ENCODE measurements at places on chromosomes 1 and 21. TPM values are rescaled to one million over a fixed set of nuclear protein-coding genes. Genes with fewer than 3 reads are reported as not detected.

LRRC53 gene
- total RNA-seq: not detected

SYT14 gene
- 6.1 TPM for total RNA-seq

UBASH3A gene
- not detected for total RNA-seq

OR2T33 gene
- not detected for total RNA-seq

NGF gene
- total RNA-seq: 12.9 TPM

FAM72C gene
- total RNA-seq: 0.61 TPM

CELA3B gene
- total RNA-seq: not detected

HEYL gene
- 1.1 TPM for total RNA-seq

IGSF8 gene
- 42.8 TPM for total RNA-seq

SERPINC1 gene
- not detected for total RNA-seq

RAB13 gene
- total RNA-seq: 145 TPM

CYP4B1 gene
- total RNA-seq: not detected

AMY1C gene
- not detected for total RNA-seq

LCE1D gene
- not detected for total RNA-seq

EMC1 gene
- 92.9 TPM for total RNA-seq

BTBD19 gene
- total RNA-seq: 30.6 TPM

FLG2 gene
- total RNA-seq: not detected

CACHD1 gene
- 28.3 TPM for total RNA-seq

DIO1 gene
- not detected for total RNA-seq

OSBPL9 gene
- total RNA-seq: 117 TPM

OR10Z1 gene
- not detected for total RNA-seq

CA6 gene
- not detected for total RNA-seq

ZDHHC18 gene
- 22.3 TPM for total RNA-seq

OR2G3 gene
- total RNA-seq: not detected

TCHH gene
- total RNA-seq: 0.86 TPM

KCNK2 gene
- 0.16 TPM for total RNA-seq

MRAP gene
- total RNA-seq: not detected

ASPM gene
- total RNA-seq: 3.9 TPM

LINGO4 gene
- total RNA-seq: not detected

PRRX1 gene
- total RNA-seq: 2.6 TPM

CPTP gene
- total RNA-seq: 25.6 TPM

TMCC2 gene
- 10.8 TPM for total RNA-seq

SPRR2B gene
- total RNA-seq: not detected

PLCH2 gene
- 2.2 TPM for total RNA-seq

SPATA45 gene
- total RNA-seq: 0.65 TPM

EBNA1BP2 gene
- total RNA-seq: 81.6 TPM

OR2T35 gene
- total RNA-seq: not detected

LMOD1 gene
- total RNA-seq: 14.9 TPM

OLIG2 gene
- total RNA-seq: 2.5 TPM

XCL1 gene
- total RNA-seq: not detected

ZFP69B gene
- total RNA-seq: 5.4 TPM

SEC16B gene
- total RNA-seq: 4.2 TPM

SDF4 gene
- total RNA-seq: 180 TPM

HES3 gene
- total RNA-seq: not detected

INPP5B gene
- total RNA-seq: 19.4 TPM

PLXNA2 gene
- 17.7 TPM for total RNA-seq

ST6GALNAC3 gene
- total RNA-seq: 1.8 TPM

WNT4 gene
- 0.91 TPM for total RNA-seq

BCL10 gene
- 38.4 TPM for total RNA-seq

DISC1 gene
- total RNA-seq: 9.1 TPM

IL24 gene
- total RNA-seq: not detected

ANKRD35 gene
- 0.07 TPM for total RNA-seq
